B cell (primary cell): ENCODE measurements at places on chromosomes 2 and 18.

GRCh38 chr2:156573710-156574109, 137.5 kb downstream of the GPD2 start:
- H3K4me1 ChIP-seq: no peaks in the 10 kb centered on the region
- peaks cover 12% of the 10 kb centered on the region for H3K36me3 ChIP-seq
- no peak overlapping the region for H3K27ac ChIP-seq
- peak; percentile 1 for DNase-seq
- H3K4me3 ChIP-seq: no peak overlapping the region

DNA sequence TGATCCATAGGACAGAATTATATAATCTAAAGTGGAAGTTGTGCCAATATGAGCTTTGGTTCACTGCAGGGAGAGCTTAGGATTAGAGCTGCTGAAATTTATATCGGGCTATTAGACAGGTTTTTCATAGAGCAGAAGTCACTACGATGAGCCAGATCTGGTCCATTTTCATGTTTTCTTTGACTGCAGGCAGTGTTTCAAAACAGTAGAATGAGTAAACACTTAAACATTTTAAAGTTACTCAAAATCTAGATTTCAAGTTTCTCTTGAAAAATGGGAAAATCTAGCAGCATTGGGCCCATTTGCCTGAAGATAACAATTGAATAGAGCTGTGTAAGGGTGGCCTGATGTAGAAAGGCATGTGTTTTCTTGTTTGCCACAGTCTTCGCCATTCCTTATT, 14.5 kb upstream of the ADAM23 start:
- H3K27ac ChIP-seq: no peak overlapping the region
- no peaks in the 10 kb centered on the region for H3K4me1 ChIP-seq
- no peak overlapping the region for H3K4me3 ChIP-seq
- peaks cover 6% of the 10 kb centered on the region for H3K27me3 ChIP-seq

- H3K4me1 ChIP-seq: no peaks in the 10 kb centered on the region
- no peak overlapping the region for H3K4me3 ChIP-seq
- no peaks in the 10 kb centered on the region for H3K27me3 ChIP-seq
- no peaks in the 10 kb centered on the region for H3K36me3 ChIP-seq
- no peak for DNase-seq
Measured at GRCh38 chr2:149989447-149990063, 402.0 kb upstream of the MMADHC start.

GRCh38 chr2:190909680-190910079, 29.1 kb downstream of the GLS start:
- no peak for DNase-seq
- H3K36me3 ChIP-seq: peaks cover 50% of the 10 kb centered on the region
- H3K27ac ChIP-seq: no peak overlapping the region
- H3K27me3 ChIP-seq: no peaks in the 10 kb centered on the region
- H3K4me3 ChIP-seq: no peak overlapping the region

GRCh38 chr2:186060744-186061440, 322.3 kb downstream of the FSIP2 start:
- no peaks in the 10 kb centered on the region for H3K27me3 ChIP-seq
- no peak overlapping the region for H3K27ac ChIP-seq
- no peaks in the 10 kb centered on the region for H3K36me3 ChIP-seq
- no peak overlapping the region for H3K4me3 ChIP-seq
- no peak for DNase-seq

DNA sequence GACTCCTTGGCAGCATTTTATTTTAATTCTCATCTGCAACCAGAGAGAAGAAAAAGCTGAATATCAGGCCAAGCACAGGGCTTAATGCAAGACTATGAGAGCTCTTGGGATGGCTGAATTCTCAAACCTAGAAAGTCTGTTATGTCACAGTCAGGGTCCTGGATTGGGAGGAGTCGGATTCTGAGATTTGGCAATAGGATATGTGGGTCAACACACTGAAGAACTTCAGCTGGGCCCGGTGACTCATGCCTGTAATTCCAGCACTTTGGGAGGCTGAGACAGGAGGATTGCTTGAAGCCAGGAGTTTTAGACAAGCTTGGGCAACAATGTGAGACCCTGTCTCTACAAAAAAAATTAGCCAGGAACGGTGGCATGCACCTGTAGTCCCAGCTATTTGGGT, 102.4 kb downstream of the COL3A1 start:
- no peak overlapping the region for H3K27ac ChIP-seq
- H3K36me3 ChIP-seq: no peaks in the 10 kb centered on the region
- no peaks in the 10 kb centered on the region for H3K4me1 ChIP-seq
- H3K27me3 ChIP-seq: no peaks in the 10 kb centered on the region
- no peak for DNase-seq
- no peak overlapping the region for H3K4me3 ChIP-seq

DNA sequence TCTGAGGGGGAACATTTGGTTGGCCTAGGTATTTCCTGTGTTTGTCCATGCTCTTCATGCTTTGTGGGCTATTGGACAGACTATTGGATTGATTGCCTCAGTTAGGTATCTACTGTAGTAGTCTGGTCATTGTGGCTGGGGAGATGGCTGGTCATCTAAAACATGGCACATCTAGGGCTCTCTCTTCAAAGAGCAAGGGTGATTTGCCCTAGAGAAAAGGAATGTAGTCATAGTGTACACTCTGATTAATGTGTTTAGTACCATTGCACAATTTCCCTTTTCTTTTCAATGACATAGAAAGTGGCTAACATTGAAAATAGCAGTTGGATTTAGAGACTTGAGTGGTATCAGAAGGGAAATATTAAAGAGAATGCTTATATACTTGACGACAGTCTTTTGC, 114.3 kb downstream of the LCLAT1 start:
- DNase-seq: no peak
- H3K4me1 ChIP-seq: no peaks in the 10 kb centered on the region
- H3K36me3 ChIP-seq: peaks cover 9% of the 10 kb centered on the region
- no peaks in the 10 kb centered on the region for H3K27me3 ChIP-seq

DNA sequence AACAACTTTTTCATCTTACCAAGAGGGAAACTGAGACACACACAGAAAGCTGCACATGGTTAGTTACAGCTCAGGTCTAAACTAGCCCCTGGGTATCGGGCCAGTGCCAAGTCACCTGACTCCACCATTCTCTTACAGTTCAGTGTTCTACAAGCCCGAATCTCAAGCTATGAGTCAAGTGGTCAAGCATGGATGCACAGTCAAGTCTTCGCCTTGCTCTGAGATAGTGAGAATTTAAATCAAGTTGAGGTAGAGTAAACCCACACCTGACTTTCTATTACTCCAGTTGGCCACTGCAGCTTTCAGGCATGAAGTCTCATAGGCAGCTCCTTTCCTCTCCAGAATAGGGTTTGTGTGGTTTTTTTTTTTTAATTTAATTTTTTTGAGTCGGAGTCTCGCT, 34.5 kb upstream of the ARL5A start:
- no peaks in the 10 kb centered on the region for H3K27me3 ChIP-seq
- H3K27ac ChIP-seq: no peak overlapping the region
- H3K4me3 ChIP-seq: no peak overlapping the region
- peaks cover 5% of the 10 kb centered on the region for H3K4me1 ChIP-seq

DNA sequence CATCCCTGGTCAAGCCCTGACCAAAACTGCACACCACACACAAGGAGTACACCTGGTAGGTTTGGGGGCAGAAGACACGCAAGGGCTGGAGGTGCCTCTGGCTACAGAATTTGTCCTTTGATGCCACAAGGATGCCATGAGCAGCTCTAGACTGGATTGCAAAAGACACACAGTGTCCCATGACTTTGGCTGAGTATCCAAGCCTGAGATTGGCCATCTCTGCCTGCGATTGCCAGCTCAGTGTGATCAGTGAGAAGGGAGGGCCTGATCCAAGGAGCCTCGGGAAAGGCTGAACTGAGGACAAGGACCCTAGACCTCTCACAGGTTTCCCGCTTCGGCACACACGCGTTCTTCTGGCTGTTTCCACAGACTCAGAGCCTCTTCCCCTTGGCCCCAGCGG, 60.0 kb upstream of the FOSL2 start:
- H3K27ac ChIP-seq: no peak overlapping the region
- no peak overlapping the region for H3K4me3 ChIP-seq
- no peaks in the 10 kb centered on the region for H3K27me3 ChIP-seq
- peaks cover 4% of the 10 kb centered on the region for H3K36me3 ChIP-seq
- no peak for DNase-seq
- H3K4me1 ChIP-seq: no peaks in the 10 kb centered on the region
